ENCODE measurements at places on chromosomes 2 and 18.
A peak's percentile ranks its signal among the peaks of the same experiment; 100 is the strongest.

DNA sequence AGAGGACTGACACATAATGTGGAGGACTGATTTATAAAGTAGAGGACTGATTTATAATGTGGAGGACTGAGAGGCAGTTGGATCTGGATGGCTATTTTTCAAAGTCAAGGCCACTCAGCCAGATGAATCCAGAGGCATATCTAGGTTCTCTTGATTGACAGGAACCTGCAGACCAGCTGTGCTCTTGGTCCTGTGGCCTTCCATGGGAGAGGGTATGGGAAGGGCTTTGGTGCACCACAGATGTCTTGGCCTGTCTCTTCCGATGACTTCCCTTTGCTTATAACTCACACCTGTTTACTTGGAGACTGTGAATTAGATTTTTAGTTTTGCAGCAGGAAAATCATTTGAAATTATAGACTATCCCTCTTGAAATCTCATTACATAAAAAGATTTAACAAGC is 32.3 kb downstream of the AGAP1 start:
- DNase-seq, result no peak

- peak; percentile 63 for DNase-seq
Measured at GRCh38 chr2:70340761-70341476, 39.1 kb upstream of the FAM136A start.

DNA sequence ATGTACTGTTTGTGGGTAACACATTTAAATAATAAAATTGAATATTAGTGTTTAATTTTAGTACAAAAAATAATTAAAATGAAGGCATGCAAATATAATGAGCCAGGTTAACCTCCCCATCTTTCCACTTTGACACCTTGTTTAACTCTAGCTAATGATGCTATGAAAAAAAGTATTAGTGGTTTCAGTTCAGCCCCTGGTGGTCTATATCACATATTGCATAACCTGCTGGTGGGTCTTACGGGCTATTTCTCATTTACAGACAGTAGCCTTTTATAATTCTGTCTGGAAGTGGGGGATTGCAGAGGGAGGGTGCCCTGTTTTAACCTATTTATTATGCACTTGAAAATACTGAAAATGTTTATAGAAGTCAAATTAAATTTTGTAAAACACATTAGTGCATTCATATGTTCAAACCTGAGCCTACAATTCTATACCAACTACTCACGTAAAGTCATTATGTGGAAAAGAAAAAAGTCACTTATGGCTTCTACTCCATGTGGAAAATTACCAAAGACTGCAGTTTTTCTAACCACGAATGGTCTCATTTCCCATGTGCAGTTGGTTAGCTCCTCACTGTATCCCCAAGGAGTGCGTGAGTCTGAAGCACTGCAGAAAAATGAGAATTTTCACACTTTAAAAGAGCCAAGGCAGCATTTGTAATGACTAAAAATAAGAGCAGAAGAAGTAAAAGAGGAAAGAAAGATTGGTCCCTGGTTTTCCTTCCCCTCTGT is 381.0 kb downstream of the MTX2 start:
- peak; percentile 54 for DNase-seq

DNA sequence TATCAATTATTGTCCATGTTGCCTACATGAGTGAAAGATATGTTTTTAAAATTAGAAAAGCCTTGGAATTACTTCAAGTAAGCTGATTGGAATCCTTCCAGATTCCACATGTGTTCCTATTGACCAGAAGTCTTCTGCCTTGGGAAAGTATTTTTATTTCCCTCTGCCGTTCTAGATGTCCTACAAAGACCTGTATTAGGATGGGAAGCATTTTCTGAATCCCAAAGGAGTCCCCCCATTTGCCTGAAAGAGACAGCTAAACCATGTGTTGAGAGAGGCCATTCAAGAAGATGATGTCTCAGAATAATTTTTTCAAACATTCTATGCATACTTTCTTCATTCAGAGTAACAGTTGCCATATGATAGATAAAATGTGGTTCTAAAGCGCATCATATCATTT is 19.0 kb upstream of the MYO1B start:
- DNase-seq, result no peak

Measured in NAMALWA (cell line).